ENCODE measurements at places on chromosomes 5 and 9.

DNA sequence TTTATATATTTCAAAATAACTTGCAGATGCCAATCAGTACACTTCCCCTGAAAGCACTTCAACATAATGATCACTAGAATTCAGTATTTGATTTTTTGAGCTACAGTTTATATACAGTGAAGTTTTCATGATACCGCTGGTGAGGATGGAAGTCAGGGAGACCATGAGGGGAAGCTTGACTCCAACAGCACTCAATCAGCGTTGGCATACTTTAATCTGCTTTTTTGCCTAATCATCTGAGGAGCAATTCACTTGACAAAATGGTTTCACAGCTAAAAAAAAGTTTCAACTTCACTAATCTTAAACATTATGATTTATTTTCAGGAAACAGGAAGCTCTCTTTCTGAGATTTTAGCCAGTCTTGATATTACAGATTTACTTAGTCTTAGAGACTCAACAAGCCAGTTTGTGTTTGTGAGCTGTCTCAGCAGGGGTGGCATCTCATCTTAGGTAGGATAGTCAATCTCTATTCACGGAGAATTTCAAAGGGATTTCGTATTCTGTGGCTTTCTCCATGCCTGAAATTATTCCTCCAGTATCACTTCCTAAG is 111.4 kb upstream of the ARRDC3 start:
- DNase-seq: no peak

- no peak for DNase-seq
These were observed 6.7 kb upstream of the TNIP1 start for GRCh38 chr5:151087486-151087885.

GRCh38 chr5:77852514-77853352 is 76.6 kb upstream of the TBCA start:
- DNase-seq: peak; percentile 42

- DNase-seq: no peak
These were observed 1178.6 kb upstream of the CDH10 start for GRCh38 chr5:25823330-25823873.

DNA sequence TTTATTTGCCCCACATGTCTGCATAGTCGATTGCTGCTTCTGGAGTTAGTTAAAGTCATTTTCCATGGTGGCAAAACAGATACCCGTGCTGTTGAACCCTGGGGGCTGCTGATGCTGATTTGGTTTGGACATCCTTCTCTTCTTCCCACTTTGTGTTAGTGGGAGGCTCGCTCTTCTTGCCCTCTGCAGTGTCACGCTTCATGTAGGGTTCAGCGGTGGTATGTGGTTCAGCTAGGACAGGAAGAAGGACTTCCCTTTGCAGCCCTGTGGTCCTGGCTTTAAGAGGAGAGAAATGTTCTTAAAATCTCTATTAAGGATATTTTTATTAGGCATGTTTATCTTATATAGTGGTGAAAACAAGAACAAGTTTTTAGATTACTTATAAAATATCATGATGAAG is 36.2 kb downstream of the SLC36A1 start:
- no peak for DNase-seq

- DNase-seq: no peak
These were observed 14.8 kb downstream of the EEIG1 start for GRCh38 chr9:127965953-127966352.

GRCh38 chr5:73506459-73506955 is 8.3 kb downstream of the BTF3 start:
- DNase-seq: no peak

- no peak for DNase-seq
These were observed 187.6 kb downstream of the COMMD10 start for GRCh38 chr5:116272281-116272941.

- no peak for DNase-seq
These were observed 137.9 kb upstream of the OTULINL start for GRCh38 chr5:14443671-14444093.

DNA sequence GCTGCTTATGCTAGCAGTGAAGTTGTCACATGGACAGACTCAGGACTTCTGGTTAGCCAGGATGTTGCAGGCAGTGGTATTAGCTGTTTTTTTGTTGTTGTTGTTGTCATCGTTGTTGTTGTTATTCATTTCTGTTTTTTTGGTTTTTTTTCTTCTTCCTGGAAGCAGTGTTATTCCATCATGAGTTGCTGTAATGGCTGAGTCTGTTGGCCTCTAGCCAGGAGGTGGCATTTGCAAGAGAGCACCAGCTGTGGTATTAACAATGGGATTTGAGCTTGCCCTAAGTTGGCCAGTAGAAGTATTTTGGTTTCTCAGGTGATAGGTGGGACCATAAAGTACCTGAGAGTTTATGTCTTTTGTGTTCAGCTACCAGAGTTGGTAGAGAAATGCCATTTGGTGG is 561.1 kb downstream of the KCTD16 start:
- no peak for DNase-seq

Measured in OCI-M1 (cell line).